RKO (cell line): ENCODE measurements at places on chromosomes 7 and 10.

GRCh38 chr10:19874190-19874589, 58.0 kb downstream of the PLXDC2 start:
- DNase-seq: no peak

DNA sequence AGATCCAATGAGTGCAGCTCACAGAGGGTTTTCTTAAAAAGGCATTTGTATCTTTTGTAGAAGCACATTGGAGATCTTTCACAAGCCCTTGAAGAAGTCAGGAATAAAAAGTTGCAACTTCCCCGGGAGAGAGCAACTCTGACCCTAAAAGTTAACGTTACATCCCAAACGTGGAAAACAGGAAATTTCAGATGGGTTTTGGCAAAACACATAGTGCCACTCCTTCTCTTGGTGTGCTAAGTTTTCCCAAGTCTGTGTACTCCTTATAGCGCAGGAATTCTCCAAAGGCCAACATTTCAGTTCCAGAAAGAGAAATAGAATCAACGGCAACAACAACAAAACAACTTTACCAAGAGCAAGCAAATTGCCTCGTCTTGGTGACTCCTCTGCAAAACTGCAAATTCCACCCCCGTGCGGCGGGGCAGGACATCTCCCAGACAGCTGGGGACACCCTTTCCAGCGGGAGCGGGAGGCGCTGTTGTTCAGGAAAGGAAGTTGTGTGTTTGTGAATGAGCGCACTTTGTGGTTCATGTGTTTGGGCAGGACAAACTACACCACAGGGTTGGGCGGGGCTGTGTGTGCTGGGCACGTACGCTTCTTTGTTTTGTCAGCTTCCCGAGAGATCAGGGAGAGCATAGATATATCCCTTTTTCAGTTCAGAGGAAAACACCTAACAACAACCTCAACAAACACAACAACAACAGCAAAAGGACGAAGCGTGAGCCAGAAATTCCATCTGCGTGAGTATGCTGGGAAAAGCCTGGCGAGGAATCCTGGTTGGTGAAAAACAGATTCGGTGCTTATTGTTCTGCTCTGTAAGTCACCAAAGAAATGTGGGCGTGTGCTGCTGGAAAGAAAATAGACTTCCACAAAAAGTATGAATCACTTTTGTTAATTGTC, 294.7 kb upstream of the PITRM1 start:
- DNase-seq: peak; percentile 82

DNA sequence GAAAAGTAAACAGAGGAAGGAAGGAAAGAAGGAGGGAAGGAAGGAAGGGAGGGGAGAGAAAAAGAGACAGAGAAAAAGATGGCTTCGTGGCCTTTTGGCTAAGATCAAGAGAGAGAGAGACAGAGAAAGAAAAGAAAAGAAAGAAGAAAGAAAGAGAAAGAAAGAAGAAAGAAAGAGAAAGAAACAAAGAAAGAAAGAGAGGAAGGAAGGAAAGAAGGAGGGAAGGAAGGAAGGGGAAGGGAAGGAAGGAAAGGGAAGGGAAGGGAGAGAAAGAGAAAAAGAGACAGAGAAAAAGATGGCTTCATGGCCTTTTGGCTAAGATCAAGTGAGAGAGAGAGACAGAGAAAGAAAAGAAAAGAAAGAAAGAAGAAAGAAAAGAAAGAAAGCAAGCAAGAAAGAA, 91.4 kb downstream of the PRLHR start:
- DNase-seq: no peak

GRCh38 chr10:79505829-79506228, 6.5 kb upstream of the EIF5AL1 start:
- no peak for DNase-seq

- DNase-seq: no peak
These were observed 96.0 kb downstream of the VIPR2 start for GRCh38 chr7:159048656-159049055.

GRCh38 chr10:16853201-16853600, 36.0 kb upstream of the RSU1 start:
- peak; percentile 40 for DNase-seq

GRCh38 chr7:87933605-87933952, 472 bp upstream of the ADAM22 start:
- no peak for DNase-seq

DNA sequence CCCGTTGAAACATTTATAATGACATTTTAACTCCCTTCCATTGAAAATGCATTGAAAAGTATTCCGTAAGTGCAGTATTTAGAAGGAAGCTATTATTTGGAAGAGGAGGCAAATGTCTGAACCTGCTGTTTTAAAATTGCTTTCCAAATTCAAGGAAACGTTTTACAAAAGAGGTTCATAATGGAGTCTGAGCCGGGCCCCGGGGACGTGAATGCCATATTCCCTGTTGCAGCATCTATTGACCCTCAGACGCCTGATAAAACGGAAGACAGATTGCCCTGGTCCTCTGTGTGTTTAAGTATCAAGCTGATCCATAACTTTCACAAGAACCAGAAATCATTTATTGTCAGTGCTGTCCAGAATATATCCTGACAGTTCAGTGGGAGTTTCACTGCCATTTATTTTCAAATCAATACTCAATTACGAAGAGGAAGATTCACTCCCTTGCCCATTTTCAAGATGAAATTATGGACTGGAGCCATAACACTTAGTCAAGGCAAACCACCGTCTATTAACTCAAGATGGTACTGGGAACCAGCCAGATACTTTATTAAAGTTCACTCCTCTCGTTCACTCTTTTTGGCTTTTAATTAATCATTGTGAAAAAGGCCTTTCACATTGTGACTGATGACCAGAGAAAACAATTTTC, 435.7 kb upstream of the PFKP start:
- no peak for DNase-seq

DNA sequence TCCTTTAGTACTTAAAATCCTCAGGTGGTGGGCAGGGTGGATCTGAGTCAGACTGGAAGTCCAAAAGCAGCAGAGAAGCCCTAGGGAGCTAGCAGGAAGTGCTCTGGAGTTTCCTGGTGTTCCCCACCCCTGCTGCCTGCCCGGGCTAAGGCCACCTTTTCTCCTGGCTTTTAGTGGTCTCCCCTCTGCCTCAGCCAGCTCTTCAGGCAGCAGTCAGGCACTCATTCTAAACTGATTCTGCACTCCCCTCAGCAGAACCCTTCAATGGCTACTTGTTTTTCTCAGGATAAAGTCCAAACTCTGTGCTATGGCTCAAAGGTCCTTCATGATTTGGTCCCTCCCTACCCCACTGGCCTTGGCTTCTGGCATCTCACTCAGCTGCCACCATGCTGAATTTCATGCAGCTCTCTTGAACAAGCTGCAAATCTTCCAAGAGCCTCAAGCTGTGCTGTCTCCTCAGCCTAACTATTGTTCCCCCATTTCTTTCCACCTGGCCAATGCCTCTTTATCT, 28.9 kb upstream of the DNMBP start:
- no peak for DNase-seq

- no peak for DNase-seq
These were observed 107.2 kb downstream of the SPDYE5 start for GRCh38 chr7:75599244-75599781.

DNA sequence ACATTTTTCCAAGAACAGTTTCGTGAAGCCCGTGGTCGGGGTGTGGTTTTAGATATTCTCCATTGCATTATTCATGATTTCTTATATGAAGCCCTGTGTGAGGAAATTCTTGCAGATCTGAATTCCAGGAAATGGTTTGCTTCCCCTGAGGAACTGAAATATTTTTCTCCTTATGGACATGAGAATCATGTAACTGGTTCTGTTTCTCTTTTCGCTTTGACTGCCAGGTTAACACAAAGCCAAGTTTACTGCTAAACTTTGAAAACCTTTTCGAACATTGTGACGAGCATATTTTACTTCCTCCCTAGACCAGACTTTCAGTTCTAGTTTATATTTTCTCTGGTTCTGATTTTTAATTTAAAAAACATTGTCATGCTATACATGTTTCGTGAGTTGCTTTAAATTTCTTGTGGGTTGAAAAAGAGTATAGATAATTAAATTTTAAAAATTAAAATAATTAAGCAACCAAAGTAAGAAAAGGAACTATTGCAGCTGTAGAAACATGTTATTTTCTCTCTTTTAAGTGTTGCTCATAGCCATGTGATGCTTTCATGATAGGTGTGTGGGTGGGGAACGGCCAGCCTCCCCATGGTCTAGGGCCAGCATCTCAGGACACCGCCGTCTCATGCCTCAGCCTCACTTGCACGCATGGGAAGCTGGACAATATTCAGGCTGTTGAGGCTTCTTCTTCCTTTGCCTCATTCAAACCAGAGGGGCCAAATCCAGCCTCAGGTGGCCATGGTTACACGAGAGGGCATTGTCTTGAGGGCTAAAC, 97.1 kb downstream of the CREB5 start:
- DNase-seq: no peak

- DNase-seq: peak; percentile 78
These were observed 140.7 kb downstream of the RGS10 start for GRCh38 chr10:119401671-119402395.

DNA sequence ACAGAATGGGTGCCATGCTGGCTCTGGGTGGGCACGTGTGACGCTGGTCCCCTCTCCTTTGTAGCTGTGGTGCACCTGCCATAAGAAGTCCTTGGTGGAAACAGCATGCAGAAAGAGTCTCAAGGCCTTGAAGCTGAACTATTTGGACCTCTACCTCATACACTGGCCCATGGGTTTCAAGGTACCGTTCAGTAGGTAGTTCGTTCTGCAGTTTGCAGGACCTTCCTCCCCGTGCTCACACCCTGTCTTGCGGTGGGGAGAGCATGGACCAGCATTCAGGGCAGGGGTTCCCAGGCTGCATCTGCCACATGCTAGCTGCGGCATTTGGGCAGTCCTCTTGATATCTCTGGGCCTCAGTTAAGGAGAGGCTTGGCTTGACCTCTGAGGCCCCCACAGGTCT, 7.3 kb downstream of the AKR1E2 start:
- DNase-seq: no peak
